ENCODE measurements at places on chromosomes 6 and 20. TPM values are rescaled to one million over a fixed set of nuclear protein-coding genes. Genes with fewer than 3 reads are reported as not detected.

DNA sequence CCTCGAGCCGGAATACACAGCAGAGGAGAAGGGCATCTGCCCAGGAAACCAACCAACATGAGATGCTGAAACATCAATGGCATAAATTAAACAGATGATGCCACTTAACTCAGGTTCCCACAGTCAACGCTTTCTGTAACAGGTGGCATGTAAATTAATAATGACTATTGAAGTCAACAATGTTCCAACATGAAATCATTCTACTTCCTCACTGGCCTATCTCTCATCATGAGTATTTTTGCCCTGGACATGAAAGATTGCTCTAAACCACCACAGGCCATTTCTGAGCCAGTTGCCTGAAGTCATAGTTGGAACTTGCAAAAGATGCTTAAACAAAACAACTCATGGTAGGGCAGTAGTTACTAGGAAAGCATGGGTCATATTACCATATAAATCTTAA lies 397.9 kb upstream of the JARID2 start:
- no peak for DNase-seq

DNA sequence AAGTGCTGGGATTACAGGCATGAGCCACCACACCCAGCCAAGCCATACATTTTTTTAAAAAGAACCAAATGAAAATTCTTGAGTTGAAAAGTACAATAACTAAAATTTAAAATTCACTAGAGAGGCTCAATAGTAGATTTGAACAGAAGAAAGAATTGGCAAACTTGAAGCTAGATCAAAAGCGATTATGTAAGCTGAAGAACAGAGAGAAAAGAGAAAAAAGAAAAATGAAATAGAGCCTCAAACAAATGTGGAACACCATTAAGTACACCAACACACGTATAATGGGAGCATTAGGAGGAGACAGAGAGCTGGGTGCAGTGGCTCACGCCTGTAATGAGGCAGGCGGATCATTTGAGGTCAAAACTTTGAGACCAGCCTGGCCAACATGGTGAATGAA lies 31.0 kb downstream of the ERGIC3 start:
- no peak for DNase-seq

The LSM14B gene
- polyA plus RNA-seq = 39.6 TPM

DNA sequence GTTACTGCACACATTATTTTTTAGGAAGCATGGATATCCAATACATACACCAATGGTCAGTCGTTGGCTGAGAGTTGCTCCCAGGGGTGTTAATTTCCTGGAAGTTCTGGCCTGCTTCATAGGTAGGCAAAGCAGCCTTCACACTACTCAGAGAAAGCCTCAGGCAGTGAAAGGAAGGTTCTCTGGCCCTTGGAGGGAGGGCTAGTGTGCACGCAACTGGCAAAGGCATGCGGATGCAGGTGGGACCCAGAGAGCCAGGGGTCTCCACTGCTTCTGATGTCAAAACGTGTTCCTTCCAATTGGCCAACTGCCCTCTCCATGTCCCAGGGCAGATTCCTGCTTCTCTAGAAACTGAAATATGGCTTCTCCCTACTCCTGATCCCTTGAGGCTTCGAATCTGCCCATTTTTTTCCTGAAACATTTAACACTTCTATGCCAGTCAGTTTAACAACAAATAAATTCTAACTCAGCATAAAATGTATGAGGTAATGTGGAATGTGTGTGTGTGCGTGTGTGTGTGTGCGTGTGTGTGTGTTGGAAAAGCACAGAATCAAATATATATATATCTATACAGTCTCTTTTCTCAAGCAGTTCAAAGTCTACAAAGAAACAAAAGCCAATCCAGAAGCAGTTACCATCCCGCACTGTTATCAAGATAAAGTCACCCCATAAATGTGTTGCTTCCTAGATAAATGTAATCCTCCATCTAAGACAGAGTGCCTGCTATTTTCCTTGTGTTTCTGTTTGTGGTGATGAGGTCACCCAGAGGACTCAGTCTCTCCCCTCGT lies 94.0 kb upstream of the HIVEP1 start:
- no peak for DNase-seq

DNA sequence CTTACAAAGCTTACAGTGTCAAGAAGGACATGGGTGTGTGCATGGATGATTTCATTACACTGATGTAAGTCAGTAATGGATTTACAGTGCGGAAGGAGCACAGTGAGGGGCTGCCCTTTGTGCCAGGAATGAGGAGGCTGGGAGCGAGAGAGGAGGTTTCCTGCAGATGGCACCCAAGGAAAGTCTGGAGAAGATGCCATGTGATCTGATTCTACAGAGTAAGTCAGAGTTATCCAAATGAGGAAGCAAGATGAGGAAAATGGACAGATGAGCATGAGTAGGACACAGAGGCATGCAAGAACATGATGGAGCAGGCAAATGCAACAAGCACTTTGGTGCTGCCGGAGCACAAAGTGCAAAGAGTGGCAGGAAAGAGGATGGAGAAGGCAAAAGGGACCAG lies 29.7 kb downstream of the MAP7 start:
- no peak for DNase-seq

GRCh38 chr6:140809694-140810101 lies 1323.0 kb upstream of the GJE1 start:
- no peak for DNase-seq

The FGD2 gene
- polyA plus RNA-seq = 0.75 TPM

DNA sequence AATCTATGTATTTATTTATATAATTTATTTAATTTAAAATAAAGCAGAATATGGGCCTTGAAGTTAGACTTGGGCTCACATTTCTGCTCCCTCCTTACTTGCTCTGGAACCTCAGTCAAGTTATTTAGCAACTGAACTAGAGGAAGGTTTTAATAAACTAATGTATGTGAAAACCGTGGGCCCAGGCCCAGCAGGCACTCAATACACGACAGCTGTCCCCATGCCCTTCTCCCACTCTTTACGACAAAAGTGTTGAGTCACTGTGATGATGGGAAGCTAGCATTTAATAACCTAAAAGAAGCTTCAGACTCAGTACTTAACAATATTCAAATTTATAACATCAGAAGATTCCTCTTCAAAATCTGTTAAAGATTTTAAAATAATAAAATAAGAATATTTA lies 46.7 kb downstream of the SERAC1 start:
- DNase-seq = no peak

DNA sequence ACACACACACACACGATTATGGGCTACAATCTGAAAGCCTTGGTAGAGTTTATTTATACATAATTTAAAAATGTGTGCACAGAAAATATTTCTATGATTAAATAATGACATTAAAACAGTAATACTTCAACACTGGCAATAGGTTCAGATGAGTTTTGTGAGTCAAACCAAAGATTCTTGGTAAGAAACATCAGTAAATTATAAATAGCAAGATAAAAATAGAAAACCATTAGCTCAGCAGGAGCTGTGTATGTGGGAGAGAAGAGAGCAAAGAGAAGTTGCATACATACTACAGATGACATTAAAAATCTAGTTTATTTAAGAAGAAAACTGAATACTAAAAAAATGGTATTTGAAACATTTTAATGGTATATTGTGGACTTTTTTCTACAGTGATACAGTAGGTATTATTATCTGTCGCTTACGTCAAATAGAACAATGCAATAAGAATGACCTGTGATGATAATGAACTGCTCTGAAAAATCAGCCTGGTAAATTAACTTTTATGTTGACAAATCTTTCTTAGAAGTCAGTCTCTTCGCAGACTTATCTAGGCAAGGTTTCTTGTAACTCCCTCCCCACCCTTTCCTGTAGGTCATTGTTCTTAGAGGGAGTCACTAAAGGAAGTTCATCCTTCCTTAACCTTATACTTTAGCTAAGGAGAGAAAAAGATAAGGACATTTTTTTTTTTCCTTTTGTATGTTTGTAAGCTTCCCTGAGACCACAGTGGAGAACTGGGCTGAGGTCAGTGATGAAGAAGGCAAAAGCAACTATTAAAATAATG lies 149.3 kb downstream of the GJA1 start:
- DNase-seq = no peak

- no peak for DNase-seq
These were observed 13.6 kb downstream of the TRAPPC3L start for GRCh38 chr6:116531675-116532570.

The MYLK4 gene
- polyA plus RNA-seq = 143 TPM

DNA sequence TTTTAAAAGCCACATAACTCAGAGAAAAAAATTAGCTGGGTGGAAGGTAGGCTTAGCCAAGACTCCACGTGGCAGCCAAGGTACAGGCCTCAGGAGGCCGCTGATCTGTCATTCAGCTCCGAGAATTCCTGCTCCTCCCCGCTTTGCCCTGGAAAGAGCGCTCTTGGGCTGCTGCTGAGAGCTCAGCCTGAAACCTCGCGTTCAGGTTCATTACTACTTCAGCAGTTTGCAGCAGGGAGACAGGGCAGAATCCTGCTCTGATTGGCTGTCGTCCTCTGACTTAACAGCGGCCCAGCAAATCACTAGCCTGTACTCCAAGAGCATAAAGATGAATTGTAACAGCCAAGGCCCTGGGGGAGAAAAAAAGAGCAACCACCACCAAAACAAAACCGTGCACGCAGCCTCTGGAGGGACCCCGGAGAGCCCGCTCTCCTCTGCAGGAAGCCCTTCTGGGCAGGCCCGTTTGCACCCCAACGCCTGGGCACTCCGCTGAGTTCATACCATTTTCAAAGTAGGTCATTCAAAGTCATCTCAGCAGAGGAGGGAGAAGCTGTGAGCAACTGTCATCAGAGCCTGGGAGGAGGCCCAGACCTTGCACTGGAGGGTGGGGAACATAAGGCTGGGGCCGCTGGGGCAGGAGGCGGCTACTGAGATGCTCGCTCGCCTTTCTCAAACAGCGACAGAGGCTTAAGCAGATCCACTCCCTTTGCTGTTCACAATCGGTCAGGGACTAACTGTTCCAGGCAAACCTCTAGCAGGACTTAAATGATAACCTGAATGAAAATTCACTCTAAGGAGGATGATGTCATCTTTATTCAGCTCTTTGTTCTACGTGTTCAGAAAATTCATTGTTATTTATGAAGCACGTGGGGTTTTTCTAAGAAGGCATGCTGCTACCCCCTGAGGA lies 42.3 kb upstream of the ATXN1 start:
- peak; percentile 17 for DNase-seq

The OR14J1 gene
- polyA plus RNA-seq = not detected

GRCh38 chr6:85660181-85660611 lies 17.5 kb upstream of the SYNCRIP start:
- peak; percentile 62 for DNase-seq

GRCh38 chr6:2626401-2626800 lies 124.3 kb downstream of the MYLK4 start:
- no peak for DNase-seq

The TXLNB gene
- polyA plus RNA-seq = 32.1 TPM

DNA sequence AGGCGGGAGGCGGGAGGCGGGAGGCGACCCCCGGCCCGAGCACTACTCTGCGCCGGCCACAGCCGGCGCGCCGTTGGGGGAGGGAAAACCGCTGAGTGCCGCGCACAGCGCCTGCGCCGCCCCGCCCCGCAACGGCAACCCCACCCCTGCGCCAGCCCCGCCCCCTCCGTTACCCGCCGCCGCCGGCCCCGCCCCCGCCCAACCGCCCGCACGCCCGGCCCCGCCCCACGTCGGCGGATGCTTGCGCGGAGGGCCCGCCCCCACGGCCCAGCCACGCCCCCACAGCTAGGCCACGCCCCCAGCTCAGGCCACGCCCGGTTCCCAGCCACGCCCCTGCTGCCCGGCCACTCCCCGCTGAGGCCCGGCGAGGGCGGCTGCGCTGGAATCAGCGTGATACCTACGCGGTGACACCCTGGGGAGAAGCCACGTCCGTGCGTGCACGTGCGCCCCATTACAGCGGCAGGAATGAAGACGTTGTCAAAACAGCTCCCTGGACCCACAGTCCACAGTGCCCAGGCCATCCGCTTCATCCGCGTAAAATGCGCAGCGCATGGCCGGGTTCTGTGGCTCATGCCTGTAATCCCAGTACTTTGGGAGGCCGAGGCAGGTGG lies at the start of gene TCFL5:
Gene TCFL5, minus strand, starts transcription at position 97 of the 611 bp plus-strand sequence. CDS start 152 bp downstream, outside the sequence.
- DNase-seq = peak; percentile 89

GRCh38 chr20:58584881-58585752 lies 66.0 kb upstream of the STX16 start:
- no peak for DNase-seq

DNA sequence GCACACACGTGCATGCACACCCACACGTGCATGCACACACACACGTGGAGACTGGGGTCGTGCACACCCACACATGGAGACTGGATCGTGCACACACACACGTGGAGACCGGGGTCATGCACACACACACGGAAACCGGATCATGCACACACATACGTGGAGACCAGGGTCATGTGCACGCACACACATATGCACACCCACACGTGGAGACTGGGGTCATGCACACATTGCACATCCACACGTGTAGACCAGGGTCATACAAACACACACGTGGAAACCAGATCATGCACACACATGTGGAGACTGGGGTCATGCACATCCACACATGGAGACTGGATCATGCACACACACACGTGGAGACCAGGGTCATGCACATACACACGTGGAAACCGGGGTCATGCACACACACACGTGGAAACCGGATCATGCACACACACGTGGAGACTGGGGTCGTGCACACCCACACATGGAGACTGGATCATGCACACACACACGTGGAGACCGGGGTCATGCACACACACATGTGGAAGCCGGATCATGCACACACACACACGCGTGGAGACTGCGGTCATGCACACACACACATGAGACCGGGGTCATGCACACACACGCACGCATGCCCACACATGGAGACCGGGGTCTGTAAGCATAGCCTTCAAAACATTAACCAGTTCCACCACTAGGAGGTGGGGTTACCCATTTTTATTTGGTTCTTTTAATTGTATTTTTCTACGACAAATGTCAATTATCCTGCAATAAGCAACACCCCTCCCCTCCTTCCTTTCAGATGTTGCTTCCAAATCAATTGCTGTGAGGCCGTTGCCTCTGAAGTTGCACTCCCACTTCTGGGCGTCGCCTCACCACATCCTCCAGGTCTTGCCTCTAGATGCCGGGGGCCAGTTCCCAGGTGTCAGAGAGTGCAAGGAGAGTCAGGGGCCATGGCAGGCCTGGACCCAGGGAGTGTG lies 95.8 kb downstream of the TMEM242 start:
- DNase-seq = no peak

The LKAAEAR1 gene
- not detected for polyA plus RNA-seq

DNA sequence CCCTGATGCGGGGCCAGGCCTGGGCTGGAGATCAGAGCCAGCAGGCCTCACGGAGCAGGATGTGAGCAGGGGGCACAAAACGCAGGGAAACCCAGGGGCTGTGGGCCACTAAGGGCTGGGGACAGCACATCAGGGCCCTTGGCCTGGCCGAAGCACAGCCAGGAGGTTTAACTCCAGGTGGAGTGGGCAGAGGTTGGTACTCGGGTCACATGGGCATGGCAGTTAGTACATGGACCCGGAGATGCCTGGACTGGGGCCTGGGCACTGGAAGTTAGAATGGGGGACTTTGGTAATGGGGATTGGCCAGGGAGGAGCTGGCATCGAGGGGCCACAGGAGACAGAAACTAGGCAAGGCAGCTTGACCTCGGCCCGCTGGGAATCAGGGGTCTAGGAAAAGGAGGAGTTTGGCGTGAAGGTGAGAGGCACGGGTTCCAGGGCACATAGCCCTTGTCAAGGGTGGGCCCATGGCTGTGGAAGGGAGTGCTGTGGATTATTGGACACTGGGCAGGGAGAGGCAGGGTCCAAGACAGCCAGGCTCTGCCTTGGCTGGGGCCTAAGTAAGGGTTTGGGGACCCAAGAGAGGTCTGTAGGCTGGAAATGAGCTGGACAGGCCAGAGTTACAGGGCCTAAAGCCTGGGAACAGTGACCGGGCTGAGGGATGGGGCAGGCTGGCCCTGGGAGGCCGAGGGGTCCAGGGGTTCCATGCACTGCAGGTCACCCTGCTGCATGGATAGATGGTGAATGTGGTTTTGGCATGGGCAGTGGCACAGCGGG lies 41.6 kb upstream of the CD93 start:
- no peak for DNase-seq
